SK-N-DZ (cell line): ENCODE measurements at places on chromosomes 4 and X.

DNA sequence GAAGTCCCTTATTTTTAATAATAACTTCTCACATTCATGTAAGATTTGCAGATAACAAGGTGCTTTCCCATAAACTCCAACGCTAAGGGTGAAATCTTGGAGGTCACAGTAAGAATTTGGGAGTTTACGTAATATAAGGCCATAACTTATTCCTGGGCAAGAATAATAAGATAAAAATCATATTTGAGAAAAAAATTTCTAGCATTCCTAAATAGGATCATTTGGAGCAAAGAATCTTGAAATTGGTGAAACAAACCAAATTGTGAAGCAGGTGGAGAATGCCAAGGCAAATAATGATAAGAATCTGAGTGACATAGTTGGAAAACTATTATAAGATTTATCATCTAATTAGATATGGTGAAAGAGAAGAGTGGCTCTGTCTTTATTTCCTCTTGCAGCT is 50.4 kb upstream of the FGF16 start:
- DNase-seq = no peak

GRCh38 chr4:57369446-57369845 is 259.3 kb upstream of the IGFBP7 start:
- DNase-seq = no peak

DNA sequence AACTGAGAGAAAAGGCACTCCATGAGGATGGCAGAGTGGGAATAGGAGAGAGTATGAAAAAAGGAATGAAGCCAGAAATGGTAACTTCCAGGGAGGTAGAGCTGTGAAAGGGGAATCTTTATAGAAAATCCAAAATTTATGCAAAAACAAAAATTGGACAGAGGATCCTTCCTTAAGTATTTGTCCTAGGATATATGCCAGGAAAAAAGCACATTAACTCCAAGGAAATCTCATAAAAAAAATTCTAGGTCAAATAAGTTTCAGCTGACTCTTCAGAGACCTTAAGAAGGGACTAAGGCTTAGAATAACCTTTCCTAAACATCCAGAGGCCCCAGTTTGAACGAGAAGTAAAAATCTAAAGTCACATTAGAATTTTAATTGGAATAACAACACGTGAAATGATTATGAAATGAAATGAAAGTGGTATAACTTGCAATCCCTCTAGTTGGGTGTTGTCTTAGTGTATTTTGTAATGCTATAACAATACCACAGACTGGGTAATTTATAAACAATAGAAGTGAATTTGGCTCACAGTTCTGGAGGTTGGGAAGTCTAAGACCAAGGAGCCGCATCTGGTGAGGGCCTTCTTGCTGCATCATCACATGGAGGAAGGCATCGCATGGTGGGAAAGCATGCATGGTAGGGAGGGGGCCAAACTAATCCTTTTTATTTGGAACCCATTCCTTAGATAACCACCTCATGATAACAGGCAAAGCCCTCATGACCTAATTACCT is 145.4 kb upstream of the RXFP1 start:
- no peak for DNase-seq

DNA sequence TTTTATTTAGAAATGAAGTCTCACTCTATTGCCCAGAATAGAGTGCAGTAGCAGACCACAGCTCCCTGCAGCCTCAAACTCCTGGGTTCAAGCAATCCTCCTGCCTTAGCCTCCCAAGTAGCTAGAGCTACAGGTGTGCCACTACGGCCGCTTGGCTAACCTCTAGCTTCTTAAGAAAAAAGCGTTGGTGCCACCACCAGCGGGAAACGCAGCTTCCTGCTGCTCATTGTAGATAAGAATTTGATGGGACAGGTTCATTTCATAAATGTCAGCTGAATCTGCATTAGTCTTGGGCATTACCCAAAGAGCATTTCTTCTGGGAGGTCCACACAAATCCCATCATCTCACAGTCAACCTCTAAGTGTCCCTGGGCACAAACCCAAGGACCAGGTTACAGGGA is 33.2 kb upstream of the NAP1L5 start:
- DNase-seq = no peak

GRCh38 chr4:109994415-109994827 is 81.7 kb downstream of the EGF start:
- DNase-seq = no peak

DNA sequence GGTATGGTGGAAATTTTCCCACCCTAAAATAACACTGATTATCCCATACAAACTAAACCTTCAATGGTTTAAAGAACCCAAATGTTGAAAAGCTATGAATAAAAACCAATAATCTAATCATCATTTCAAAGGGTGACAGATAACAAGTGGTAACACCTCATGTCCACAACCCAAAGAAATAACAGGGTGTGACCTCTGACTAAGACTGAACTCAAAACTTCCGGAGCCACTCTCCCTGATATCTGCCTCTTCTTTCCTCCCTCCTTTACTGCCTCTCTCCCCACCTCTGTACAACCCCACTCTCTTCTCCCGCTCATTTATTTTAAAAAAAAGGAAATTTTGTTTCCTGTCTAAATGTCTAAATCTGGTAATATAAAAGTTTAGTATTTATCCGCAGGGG is 11.5 kb downstream of the FBXW7 start:
- no peak for DNase-seq

DNA sequence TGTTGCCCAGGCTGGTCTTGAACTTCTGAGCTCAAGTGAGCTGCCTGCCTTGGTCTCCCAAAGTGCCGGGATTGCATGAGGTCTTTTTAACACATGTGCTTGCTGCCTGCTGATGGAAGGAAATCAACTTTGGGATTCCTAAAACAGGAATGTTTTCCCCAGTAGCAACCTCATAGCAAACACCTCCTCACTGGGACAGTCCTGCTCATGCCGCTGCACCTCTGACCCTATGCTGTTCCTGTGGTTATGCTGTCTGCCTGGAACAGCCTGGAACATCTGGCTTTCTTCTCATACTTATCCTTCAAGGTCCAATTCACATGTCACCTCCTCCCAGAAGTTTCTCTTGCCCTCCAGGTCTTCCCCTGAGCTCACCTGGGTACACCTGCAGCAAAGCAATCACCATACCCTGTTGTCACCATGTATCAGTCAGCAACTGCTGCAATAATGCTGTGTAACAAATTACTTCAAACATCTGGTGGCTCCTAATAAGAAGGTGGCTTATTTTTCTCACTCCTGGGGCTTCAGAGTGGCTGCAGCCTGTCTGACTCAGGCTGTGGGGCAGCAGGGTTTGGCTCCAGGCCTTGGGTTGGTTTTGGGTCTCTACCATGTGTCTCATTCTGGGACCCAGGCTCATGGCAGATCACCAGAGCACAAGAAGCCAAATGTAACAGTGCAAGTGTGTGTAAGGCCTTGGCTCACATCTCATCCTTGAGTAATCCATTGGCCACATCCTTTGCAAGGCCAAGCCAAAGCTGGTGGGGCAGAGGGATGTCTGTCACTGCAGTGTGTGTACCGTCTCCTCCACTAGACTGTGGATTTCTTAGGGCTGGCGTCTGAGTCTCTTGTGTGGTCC is 59.4 kb upstream of the SORCS2 start:
- no peak for DNase-seq

GRCh38 chrX:47175588-47175980 is 18.0 kb upstream of the UBA1 start:
- no peak for DNase-seq

- DNase-seq = no peak
These were observed 19.9 kb upstream of the CEP135 start for GRCh38 chr4:55928846-55929245.

DNA sequence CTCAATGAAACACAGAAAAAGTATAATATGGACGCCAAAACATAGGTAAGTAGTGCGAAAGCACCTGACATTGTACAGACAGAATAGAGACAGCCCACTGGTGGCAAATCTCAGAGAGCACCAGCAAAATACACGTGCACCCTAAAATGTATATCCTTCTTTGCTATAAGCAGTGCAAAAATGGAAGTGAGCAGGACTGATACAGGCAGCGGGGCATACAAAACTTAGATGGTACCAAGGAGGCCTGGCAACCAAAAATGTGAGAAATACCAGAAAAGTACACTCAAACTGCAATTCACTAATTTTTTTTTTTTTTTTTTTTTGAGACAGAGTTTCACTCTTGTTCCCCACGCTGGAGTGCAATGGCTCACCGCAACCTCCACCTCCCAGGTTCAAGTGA is 63.9 kb downstream of the EIF4E start:
- no peak for DNase-seq

GRCh38 chr4:22910200-22910599 is 217.5 kb downstream of the GBA3 start:
- DNase-seq = no peak

GRCh38 chrX:3166670-3167455 is 125.6 kb downstream of the ARSF start:
- DNase-seq = no peak

- DNase-seq = no peak
These were observed 117.8 kb downstream of the UCHL1 start for GRCh38 chr4:41374490-41374889.

- no peak for DNase-seq
These were observed 1129.6 kb downstream of the STPG2 start for GRCh38 chr4:97013711-97014110.

- no peak for DNase-seq
These were observed 35.3 kb downstream of the RBPJ start for GRCh38 chr4:26356081-26356501.

DNA sequence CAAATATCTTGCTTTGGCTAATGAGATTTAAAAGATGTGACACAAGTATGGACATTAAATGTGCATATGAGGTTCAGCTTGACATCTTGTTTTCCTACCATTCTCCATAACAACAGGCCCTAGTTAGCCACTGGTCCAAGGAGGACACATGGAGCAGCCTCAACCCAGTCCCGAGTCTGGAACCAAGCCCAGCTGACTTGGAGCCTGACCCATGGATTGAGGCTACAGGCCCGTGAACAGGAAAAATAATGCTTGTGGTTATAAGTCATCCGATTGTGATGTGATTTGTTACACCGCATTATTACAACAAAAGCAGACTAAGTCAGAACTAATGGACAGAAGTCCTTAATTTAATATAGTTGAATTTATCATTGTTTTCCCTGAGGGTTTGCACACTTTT is 123.2 kb upstream of the BANK1 start:
- no peak for DNase-seq

DNA sequence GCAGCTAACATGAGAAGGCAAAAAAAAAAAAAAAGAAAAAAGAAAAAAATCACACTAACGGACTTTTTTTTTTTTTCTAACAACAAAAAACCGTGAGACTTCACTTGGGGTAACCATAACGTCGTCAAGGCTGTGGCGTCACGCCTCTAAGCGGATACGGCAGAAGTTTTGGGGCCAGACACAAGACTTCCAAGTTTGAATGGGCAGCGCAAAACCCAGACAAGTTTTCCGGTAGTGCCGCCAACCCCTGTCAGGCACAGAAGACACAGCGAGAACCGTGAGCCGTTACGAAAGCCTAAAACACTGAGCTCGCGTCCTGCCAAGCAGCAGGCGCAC is 556 bp upstream of the SMARCA5 start:
- DNase-seq = no peak

- no peak for DNase-seq
These were observed 36.8 kb downstream of the FABP2 start for GRCh38 chr4:119284876-119285780.

GRCh38 chrX:153883163-153883843 is 2.7 kb downstream of the L1CAM start:
- DNase-seq = peak; percentile 61

DNA sequence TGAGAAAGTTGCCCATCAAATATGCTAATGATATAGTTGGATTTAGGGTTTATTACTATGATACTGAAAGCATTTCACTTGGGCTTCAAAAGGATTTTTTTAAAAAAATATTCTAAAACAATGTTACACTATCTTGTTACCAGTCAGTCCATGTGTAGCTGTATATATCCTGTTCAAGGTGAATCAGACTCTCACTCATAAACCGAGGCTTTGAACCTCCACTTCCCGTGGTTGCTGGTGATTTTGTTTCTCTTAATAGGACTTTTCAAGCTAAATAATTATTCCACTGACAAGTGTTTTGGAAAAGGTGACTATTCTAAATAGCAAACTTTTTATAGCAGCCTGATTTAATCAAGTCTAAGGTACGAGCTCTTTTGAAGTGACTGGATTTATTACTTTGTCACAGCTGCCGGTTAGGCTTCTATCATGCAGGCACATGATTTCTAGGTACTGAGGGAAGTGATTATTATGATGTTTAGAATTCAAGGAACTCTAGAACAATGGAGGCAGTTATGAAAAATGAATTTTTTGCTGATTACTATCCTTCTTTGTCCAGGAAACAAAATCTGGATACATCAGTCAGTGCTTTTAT is 287.7 kb downstream of the KCTD8 start:
- no peak for DNase-seq

DNA sequence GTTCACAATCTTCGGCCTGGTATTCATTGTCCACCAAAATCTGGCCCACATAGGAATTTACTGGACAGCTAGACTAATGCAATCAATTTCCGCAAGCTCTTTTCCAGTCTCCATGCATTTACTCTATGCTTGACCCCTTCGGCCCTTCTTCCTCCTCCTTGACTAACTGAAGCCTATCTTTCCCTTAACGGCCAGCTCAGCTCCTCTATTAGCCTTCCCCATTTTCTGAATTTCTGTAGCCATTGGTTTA is 1.2 kb upstream of the PHKA2 start:
- no peak for DNase-seq

DNA sequence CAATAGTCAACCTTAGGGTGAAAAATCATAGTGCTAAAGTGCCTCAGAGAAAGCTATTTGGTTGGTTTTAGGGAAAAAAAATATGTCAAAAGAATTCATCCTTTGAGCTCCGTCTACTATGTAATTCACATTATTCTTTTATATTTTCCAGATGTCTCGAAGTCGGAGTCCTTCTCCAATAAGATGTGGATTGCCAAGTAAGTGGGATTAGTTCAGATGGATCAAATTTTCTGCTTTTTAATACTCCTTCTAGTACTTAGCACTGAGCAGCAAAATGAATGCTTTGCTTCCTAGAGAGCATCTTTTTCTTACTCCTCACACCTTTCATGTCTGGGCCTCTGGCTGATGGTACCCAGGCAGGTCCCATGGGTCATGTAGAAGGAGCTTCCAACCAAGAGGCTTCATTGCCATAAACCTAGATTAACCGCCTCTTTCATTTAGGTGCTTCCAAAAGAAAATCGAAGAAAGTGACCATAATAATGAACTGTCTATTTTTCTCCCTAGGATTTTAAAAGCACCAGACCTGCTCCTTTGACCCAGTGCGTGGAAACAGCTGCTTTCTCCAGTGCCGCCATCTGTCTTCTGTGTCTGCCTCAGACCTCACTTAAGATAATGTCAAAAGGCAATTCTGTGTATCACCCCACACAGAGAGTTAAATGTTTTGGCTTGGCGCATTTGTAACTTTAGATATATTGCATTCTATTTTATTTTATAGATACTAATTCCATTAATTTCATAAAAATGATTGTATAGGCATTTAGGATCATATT is 43.5 kb downstream of the SPATA18 start:
- DNase-seq = peak; percentile 66

- no peak for DNase-seq
These were observed 479.3 kb downstream of the INPP4B start for GRCh38 chr4:142366769-142367181.

DNA sequence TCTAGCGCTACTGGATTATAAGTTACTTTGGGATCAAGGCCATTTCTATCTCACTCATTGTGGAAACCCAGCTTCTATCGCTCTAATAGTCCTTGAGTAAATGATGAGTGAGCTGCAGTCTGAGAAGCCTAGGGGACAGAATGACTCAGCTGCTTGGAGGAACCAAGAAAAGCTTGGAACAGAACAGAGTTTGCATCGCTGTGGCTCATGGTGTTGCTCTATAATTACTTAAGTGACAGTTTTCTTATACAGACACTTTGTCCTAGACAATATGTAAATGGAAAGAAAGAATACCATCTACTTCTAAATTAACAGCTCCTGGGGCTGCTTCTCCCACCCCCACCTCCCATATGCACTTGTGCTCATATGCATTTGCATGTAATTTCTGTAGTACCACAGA is 156.9 kb downstream of the SLIT2 start:
- DNase-seq = no peak
